Stimulated activated CD8-positive, alpha-beta memory T cell treated with anti-CD3 and anti-CD28 coated beads, Interleukin-15, amount 100 ng/mL, for 1 hour (primary cell): ENCODE measurements at places on chromosomes 5 and 9.

GRCh38 chr5:82018462-82018861, 46.6 kb downstream of the ATG10 start:
- DNase-seq = no peak

GRCh38 chr5:96809921-96810320, 2.2 kb upstream of the ERAP1 start:
- no peak for DNase-seq

DNA sequence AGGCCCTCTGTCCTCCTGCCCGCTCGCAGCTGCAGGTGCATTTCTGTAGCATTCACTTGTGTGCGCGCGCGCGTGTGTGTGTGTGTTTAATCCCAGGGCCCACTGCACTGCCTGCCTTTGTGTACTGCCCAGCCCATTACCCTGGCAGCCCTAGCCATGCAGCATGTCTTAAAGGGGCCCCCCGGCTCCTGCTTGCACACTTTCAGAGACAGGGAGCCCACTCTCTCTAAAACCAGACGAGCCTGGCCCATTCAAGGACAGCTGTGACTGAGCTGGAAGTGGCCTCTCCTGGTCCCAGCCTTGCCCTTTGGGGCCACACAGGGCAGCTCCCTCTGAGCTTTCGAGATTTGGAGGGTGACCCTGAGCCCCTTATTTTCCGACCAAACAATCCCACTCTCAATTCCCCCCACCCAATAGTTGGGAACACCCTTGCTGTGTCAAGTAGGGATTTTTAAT, 98.9 kb downstream of the DAB2IP start:
- no peak for DNase-seq

DNA sequence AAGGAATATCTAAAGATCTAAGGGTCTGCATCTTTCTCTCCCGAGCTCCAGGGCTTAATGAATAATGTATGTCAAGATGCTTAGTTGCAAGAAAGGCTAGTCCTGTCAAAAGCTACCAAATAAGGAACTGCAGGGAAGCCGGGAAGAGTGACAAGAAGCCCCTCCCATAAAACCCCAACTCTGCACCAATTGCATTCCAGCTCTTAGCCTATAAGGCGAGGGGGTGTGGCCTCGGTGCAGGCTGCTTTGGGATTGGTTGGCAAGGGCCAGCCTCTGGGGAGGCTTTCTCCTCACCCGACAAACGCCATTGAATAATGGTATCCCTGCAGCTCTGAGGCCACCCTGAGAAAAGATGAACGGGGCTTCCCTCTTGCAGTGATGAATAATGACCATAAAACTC, 416.9 kb downstream of the RAB3C start:
- no peak for DNase-seq

DNA sequence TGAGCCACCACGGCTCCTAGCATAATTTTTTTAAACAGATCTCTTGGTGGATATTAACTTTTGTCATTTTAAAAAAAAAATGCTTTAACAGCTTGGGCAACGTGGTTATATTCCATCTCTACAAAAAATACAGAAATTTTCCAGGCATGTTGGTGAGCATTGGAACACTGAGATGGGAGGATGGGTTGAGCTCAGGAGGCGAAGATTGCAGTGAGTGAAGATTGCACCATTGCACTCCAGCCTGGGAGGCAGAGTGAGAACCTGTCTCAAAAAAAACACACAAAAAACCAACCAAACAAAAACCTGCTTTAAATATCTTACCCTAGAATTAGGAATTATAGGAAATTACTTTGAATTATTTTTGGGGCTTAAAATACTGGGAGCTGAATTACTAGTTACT, 55.2 kb downstream of the NSD1 start:
- DNase-seq = no peak

- DNase-seq = no peak
Observed at GRCh38 chr5:180126716-180127681, 55.4 kb upstream of the RNF130 start.

GRCh38 chr5:59786334-59786805, 107.2 kb downstream of the PDE4D start:
- DNase-seq = no peak

- DNase-seq = no peak
Observed at GRCh38 chr9:114837923-114838322, 32.1 kb upstream of the TNFSF15 start.

DNA sequence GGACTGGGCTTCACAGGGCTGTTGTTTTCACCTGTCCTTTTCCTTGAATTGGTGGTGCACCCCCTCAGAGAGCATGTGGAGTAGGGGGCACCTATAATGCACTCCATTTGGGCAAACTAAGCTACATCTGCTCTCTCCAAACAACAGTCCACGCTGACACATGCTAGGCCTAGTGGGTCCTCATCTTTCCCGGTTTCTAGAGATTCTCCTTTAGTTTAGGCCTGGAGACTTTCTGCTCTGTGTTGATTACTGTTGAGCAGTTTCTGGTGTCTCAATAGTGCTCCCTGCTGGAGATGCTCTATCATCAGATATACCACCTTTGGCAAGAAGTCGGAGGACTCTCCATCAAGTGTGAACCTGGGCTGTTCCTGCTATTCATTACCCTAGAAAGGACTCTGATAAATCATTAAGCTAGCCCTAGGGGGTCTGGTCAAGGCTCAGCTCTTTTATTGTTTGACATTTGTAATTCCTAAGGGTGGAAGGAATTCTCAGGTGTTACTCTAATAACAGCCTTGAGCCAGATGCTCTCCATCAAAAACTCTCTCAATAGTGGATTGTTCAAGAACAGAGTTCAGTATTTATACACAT, 64.0 kb upstream of the FYB1 start:
- peak; percentile 27 for DNase-seq

- DNase-seq = no peak
Observed at GRCh38 chr9:12862611-12863410, 88.0 kb downstream of the LURAP1L start.
